ENCODE measurements at places on chromosomes 11 and 22. TPM values are rescaled to one million over a fixed set of nuclear protein-coding genes. Genes with fewer than 3 reads are reported as not detected.
A peak's percentile ranks its signal among the peaks of the same experiment; 100 is the strongest.

LDLRAD3 gene
- 0.22 TPM for total RNA-seq

RPS3 gene
- total RNA-seq, result 5,116 TPM

- H3K4me3 ChIP-seq, result no peak overlapping the region
- no peaks in the 10 kb centered on the region for H3K36me3 ChIP-seq
- H3K27ac ChIP-seq, result no peak overlapping the region
These were observed 150.7 kb downstream of the ADAMTS15 start for GRCh38 chr11:130599073-130599654.

- H3K4me3 ChIP-seq, result no peak overlapping the region
- H3K4me1 ChIP-seq, result peaks cover 18% of the 10 kb centered on the region
- H3K27ac ChIP-seq, result no peak overlapping the region
These were observed 41.6 kb downstream of the USP35 start for GRCh38 chr11:78230161-78230877.

DNA sequence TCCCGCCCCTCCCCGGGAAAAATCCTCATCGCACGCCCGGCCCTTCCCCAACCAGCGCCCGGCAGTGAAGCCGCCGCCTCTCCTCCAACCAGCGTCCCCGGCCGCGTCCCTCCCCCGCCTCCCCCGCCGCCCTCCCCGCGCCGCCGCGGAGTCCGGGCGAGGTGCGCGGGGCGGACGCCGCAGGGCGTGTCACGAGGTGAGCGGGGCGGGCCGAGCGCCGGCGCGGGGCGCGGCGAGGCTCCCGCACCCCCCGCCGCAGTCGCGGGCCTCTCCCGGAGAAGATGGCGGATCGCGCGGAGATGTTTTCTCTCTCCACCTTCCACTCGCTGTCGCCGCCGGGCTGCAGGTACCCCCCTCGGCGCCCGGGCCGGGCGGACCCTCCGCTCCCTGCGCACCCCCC lies at the start of gene MAPK8IP2:
Gene MAPK8IP2, plus strand, starts transcription at position 256 of the 400 bp plus-strand sequence. Its CDS starts 26 bp downstream, at position 282.
- peak within 1 kb of the TSS; percentile 40 for H3K4me3 ChIP-seq
- H3K36me3 ChIP-seq, result no peaks in the 10 kb centered on the region
- no peak for DNase-seq

GRCh38 chr11:76706667-76707066 lies 36.1 kb upstream of the LRRC32 start:
- H3K27me3 ChIP-seq, result peaks cover 3% of the 10 kb centered on the region
- no peaks in the 10 kb centered on the region for H3K4me1 ChIP-seq
- no peak overlapping the region for H3K27ac ChIP-seq
- no peaks in the 10 kb centered on the region for H3K36me3 ChIP-seq
- no peak for DNase-seq

DNA sequence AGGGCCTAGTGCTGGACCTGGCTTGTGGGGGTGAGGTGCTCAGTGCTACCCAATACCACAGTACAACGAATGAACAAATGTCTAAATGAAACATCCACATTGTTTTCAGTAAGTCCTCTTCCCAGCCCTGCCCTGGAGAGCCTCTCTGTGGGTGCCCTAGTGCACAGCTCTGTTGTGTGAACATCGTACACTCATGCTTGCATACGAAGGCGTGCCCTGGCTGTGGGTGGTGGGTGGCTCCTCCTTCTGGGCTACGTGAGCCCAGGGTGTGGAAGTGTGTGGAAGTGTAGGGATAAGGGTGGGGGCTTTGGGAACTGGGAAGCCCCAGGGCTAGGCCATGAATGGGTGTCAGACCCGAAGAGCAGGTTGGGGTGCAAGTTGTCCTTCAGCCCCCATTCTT lies 592 bp upstream of the NLRX1 start:
- no peaks in the 10 kb centered on the region for H3K27me3 ChIP-seq
- H3K4me3 ChIP-seq, result peak overlapping the region; percentile 60
- H3K4me1 ChIP-seq, result peaks cover 6% of the 10 kb centered on the region
- no peak for DNase-seq

GRCh38 chr11:8060801-8061554 lies 20.0 kb upstream of the TUB start:
- H3K27me3 ChIP-seq, result no peaks in the 10 kb centered on the region
- no peak overlapping the region for H3K27ac ChIP-seq
- no peak overlapping the region for H3K4me3 ChIP-seq
- no peaks in the 10 kb centered on the region for H3K4me1 ChIP-seq

All from activated naive CD4-positive, alpha-beta T cell treated with anti-CD3 and anti-CD28 coated beads for 36 hours (primary cell).